ENCODE measurements at places on chromosomes 7 and 10.
A peak's percentile ranks its signal among the peaks of the same experiment; 100 is the strongest.

- DNase-seq: no peak
These were observed 15.8 kb upstream of the OPALIN start for GRCh38 chr10:96374639-96374984.

DNA sequence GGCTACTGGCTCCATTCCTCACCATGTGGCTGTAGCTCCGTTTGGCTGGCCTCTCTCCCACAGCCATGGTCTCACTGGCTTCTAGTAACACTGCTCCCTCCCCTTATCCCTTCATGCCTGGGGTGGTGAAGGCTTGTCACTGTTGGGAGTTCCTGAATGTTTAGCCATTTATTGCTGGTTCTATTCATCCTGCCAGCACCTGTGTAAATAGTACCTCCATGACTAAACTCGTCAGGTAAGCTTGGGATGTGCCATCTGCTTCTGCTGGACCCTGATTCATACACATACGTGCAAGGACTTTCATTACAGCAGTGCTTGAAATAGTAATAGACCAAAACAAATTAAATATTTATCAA is 61.6 kb downstream of the CCDC71L start:
- DNase-seq: no peak

DNA sequence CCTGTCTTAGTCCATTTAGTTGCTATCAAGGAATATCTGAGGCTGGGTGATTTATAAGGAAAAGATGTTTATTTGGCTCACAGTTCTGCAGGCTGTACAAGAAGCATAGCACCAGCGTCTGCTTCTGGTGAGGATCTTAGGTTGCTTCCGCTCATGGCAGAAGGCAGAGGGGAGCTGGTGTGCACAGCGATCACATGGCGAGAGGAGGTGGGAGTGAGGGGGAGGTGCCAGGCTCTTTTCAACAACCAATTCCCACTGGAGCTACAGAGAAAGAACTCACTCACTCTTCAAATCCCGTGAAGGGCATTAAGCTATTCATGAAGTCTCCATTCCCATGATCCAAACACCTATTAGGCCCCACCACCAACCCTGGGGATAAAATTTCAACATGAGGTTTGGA is 371.6 kb downstream of the SH2D4B start:
- DNase-seq: no peak

GRCh38 chr10:99331207-99331803 is 2.1 kb downstream of the CNNM1 start:
- DNase-seq: peak; percentile 48

DNA sequence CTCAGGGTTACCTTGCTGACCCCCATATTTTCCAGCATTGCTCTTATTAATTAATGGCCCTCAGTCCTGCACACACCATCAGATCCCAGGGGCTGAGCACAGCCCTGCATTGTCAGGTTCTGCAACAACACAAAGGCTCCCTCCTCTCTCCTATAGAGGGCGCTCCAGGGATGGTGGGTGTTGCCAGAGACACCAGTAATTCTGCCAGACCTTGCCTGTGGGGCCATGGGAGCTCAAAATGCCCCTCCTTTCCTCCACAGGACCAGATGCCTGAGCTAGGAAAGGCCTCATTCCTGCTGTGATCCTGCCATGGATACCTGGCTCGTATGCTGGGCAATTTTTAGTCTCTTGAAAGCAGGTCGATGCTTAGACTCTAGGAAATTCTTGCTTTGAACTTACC is 42.8 kb upstream of the PRSS58 start:
- no peak for DNase-seq

DNA sequence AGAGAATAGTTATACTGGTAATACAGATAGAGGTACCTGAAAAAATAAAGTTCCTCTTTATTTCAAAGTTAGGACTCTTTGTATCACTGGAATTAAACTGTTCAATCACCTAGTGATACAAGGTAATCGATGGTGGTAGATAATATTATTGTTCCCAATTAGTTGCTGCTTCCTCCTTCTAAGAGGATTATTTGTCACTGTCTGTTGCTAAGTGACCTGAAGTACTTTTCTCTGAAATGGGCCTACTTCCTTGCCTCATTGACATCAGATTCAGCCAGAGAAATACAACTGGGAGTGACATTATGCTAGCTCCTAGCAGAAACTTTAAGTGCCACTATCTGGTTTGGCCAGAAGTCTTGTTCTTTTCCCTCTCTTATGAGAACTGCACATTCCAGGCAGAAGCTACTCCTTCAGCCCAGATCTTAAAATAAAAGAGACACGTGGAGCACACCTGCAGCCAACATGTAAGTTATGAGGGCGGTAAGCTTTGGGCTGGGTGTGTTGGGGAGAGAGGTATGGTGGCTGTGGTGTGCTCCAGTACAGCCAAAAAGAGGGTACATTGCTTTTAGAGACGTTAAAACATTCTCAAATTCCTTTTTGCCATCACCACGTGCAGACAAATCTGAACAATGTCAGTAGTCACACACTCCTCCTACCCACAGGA is 54.8 kb downstream of the MINDY3 start:
- no peak for DNase-seq

DNA sequence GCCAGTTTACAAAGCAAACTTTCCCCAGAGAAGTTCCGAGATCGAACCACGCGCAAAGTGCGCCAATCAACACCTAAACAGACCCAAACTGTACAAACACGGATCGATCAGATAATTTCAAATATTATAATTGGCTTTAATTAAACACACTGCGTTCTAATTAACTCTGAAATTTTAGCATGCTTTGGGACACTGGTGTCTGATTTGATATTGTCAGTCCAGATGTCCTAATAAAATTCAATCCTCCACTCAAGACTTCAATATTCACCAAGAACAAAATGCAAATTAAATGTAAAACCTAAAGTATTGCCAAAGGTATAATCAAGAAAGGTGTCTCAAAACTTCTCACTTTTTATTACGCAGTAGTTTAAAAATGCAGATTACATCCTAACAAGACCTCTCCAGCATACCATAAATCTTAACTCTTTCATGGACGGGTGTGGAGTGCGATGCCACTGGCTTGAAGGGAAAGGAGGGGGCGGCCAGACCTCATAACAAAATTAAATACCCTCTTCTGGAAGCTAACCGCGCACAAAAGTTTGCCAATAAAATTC is 5.9 kb upstream of the EBF3 start:
- DNase-seq: no peak

- DNase-seq: no peak
These were observed 326.0 kb downstream of the CRPPA start for GRCh38 chr7:16095171-16095950.

GRCh38 chr7:90693939-90694338 is 97.8 kb downstream of the CDK14 start:
- DNase-seq: no peak

DNA sequence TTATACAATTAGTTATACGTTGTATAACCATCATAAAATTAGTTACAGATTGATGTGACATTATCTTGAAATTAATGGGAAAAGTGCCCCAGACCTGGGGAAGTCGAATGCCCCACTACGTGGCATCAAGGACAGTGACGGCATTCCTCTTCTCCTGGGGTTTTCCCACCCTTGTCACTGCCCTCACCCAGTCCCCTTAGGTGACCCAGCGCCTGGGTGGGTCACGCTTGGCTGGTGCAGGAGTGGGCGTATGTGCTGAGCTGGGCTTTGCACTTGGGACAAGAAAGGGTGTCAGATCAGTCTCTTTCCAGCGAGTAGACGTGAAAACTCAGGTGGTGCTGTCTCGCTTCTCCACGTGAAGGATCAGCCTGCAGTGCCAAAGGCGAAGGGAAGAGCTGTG is 7.6 kb downstream of the FOXK1 start:
- DNase-seq: no peak

DNA sequence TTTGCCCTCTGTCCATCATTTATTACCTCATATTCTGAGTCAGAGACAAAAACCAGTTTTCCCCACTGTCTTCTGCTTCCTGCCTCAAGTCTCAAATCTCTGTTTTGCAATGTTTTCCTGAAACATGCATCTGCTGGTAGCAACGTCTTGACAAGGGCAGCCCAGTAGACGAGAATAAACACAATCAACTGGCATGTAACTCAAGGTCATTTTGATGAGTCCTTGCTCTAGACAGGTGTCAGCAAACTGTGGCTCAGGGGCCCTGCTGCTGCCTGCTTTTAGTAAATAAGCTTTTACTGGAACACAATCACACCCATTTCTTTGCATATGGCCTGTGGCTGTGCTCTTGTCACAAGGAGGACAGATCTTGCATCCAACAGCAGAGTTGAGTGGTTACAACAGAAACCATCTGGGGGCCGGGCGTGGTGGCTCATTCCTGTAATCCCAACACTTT is 59.8 kb downstream of the ITIH5 start:
- no peak for DNase-seq

GRCh38 chr10:119919271-119919670 is 26.7 kb downstream of the SEC23IP start:
- peak; percentile 59 for DNase-seq

DNA sequence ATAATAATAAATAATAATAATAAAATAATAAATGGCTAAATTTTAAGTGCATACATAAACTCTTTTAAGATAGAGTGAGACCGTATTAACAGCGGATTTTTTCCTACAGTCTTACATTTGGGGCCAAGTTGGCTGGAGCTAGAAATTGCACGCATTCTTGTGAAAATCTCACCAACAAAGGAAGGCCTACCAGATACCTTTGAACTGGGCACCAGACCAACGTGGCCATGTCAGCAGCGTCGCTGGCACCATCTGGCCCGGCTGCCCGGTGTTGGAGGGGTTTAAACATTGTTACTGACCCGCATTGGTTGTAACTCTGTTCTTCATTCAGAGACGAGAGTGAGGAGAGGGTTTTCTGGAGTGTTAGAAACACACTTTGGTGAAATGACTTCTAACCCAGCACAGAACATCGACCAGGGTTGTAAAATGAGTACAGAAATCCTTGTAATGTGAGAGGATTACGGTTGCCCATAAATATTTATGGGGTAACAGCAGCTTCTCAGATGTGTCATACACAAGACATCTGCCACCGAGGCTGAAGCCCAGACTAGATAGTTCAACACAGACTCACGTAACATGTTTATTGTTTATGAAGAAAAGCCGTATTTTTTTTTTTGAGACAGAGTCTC is 34.6 kb upstream of the UNCX start:
- DNase-seq: peak; percentile 94

DNA sequence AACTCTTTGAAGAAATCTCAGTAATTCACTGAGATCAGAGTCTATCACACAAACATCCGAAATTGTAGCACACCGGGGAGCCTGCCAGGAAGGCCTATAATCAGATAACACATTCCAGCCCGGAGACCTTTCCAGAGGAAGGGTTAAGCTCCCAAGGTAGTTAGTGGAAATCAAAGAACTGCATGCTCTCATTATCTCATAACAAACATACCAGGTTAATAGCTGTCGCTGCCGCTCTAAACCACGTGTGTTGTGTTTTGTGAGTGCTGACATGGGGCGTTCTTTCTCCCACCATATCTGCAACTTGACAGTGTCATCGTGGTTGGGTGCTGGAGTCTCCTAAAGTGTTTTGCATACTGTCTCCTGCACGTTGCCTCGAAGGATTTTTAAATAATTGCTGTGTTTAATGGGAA is 120.7 kb upstream of the CARD11 start:
- DNase-seq: no peak

- no peak for DNase-seq
These were observed 32.4 kb upstream of the GRB10 start for GRCh38 chr7:50815138-50815537.

- no peak for DNase-seq
These were observed 110.4 kb downstream of the PKD1L1 start for GRCh38 chr7:47837826-47838225.

- no peak for DNase-seq
These were observed 10.7 kb downstream of the FGL2 start for GRCh38 chr7:77188731-77189437.

DNA sequence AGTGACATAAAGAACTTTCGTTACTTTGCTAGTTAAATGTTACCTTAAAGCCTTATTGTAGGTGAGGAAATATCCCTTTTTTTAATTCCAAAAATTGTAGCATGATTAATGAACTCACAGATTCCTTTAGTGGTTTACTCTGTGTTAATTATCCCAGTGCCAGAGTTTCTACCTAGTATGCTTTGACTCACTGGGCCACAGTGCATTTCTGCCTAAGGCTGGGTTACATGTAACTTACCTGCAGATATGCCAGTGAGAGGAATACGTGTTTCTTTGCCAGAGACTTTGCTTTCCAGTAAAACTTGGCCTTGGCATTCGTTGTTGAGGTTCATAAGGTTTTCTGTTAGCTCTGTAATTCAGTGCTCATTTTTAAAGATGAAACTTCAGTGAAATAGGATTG is 380.8 kb upstream of the LRGUK start:
- no peak for DNase-seq

- DNase-seq: no peak
These were observed 68.3 kb downstream of the DNAH11 start for GRCh38 chr7:21611129-21611528.

- DNase-seq: no peak
These were observed 98.9 kb downstream of the CARD11 start for GRCh38 chr7:2944739-2945138.

GRCh38 chr10:4902571-4903011 is 60.6 kb upstream of the AKR1C1 start:
- no peak for DNase-seq

- DNase-seq: peak; percentile 96
These were observed 2.6 kb upstream of the PPIA start for GRCh38 chr7:44793919-44794318.
